ENCODE measurements at places on chromosomes 6 and 20.

GRCh38 chr6:138847884-138848283, 52.0 kb downstream of the ECT2L start:
- no peak for DNase-seq

DNA sequence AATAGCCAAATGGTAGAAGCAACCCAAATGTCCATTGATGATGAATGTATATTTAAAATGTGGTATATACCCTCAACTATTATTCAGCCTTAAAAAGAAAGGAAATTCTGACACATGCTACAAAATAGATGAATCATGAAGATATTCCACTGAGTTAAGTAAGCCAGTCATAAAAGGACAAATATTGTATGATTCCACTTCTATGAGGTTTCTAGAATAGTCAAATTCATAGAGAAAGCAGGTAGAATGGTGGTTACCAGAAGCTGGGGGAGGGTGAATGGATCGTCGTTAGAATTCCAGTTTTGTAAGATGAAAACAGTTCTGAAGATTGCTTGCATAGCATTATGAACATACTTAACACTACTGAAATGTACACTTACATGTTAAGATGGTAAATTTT, 214.3 kb upstream of the MYLIP start:
- no peak for DNase-seq

GRCh38 chr6:108810057-108810643, 38.1 kb upstream of the ARMC2 start:
- no peak for DNase-seq

DNA sequence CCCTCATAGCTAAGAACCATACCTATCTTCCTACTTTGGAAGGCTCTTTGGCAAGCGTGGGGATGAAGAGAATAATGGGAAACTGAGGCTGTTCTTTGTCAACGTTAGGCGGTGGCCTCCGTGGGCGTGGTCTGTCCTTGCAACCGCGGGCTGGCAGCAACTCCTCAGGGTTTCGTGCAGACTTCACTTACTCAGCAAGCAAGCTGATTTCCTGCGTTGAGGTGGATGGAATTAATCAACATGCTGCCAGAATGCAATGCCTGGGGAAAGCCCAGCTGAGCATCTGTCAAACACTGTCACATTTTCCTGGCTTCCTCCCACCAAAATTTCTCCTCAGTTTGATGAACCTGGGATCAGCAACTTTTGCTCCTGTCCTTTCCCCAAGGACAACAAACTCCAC, 9.2 kb upstream of the IL17F start:
- peak; percentile 43 for DNase-seq

DNA sequence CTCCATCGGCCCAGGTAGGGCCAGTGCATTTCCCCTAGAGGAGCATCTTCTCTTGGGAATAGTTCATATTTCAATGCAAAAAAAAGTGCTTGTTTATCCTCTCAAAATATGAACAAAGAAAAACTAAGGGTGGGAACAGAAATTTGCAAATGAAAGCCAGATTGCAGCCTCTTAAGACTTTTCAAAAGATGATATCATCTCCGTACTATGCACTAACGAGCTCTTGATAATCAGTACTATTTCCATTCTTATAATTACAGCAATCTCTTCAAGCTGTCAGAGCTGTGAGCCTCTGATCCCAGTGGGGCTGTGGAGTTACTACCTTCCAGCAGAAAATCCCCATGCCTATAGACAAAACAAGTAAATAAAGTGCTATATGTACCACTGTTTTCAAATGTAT, 77.1 kb downstream of the SOD2 start:
- no peak for DNase-seq

DNA sequence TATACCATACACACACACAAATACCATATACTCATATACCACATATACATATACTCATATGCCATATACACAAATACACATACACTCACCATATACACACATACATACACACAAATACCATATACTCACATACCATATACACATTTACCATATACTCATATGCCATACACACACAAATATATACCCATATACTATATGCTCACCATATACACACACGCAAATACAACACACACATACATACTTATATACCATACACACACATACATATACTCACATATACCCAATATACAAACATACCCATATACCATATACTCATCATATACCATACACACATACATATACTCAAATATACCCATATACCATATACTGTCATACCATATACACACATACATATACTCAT, 99.2 kb downstream of the ZMYND8 start:
- no peak for DNase-seq

GRCh38 chr6:14747881-14748520, 497.9 kb upstream of the JARID2 start:
- no peak for DNase-seq

- DNase-seq: no peak
These were observed 10.3 kb downstream of the NFKBIL1 start for GRCh38 chr6:31557443-31558317.

DNA sequence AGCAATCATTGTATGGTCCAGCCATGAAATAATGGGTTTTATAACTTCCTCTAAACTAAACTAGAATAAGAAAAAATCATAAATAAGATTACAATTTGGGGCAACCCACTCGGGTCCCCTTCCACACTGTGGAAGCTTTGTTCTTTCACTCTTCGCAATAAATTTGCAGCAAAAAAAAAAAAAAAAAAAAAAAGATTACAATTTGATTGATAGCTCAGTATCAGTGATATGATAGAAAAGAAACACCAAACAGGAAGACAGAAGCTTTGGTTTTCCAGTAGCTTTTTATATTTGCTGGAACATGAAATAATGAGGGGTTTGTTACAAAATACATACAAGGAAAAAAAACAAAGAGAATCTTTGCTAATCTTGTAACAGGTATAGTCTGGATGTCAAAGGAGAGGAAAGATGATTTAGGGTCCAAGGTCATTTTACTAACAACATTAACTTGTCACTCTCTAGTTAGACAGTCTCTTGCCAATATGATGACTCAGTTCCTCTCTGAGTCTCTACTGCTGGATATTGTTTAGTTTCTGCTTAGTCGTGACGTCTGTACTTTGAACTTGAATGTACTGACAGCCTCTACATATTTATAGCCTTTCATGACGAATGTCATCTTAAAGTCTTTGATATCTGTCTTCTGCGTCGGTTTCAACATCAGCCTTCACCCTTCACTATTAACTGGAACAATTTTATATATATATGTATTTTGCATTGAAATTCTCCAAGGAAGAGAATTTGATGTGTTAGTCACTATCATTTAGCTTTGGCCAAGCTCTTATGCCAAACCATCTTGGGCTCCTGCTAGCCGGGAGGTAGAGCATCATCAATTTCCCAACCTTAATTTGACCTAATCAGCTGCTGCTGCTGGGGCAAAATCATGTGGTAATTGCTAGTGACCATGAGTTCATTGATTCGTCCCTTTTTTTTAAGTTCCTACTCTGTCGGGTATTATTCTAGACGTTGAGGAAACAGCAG, 213.1 kb upstream of the STXBP5 start:
- no peak for DNase-seq

- peak; percentile 41 for DNase-seq
These were observed 631 bp downstream of the MDGA1 start for GRCh38 chr6:37696841-37697662.

DNA sequence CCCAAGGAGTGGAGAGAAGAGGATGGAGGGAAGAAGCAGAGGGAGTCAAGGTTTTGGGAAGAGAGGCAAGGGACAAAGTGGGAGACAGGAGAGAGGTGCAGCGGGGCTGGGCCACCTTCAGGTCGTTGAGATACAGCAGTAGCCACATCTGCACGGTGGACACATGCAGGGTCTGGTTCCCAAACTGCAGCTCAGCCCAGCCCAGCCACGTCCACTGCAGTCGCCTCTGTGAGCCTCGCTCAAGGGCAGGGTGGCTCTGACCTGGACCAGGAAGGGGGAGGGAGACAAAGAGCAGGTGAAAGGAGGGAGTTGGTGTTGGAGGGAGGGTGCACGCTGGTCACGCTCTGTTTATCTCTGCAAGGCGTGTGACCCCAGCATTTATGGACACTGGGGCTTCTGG, 14.9 kb downstream of the CUL7 start:
- no peak for DNase-seq

DNA sequence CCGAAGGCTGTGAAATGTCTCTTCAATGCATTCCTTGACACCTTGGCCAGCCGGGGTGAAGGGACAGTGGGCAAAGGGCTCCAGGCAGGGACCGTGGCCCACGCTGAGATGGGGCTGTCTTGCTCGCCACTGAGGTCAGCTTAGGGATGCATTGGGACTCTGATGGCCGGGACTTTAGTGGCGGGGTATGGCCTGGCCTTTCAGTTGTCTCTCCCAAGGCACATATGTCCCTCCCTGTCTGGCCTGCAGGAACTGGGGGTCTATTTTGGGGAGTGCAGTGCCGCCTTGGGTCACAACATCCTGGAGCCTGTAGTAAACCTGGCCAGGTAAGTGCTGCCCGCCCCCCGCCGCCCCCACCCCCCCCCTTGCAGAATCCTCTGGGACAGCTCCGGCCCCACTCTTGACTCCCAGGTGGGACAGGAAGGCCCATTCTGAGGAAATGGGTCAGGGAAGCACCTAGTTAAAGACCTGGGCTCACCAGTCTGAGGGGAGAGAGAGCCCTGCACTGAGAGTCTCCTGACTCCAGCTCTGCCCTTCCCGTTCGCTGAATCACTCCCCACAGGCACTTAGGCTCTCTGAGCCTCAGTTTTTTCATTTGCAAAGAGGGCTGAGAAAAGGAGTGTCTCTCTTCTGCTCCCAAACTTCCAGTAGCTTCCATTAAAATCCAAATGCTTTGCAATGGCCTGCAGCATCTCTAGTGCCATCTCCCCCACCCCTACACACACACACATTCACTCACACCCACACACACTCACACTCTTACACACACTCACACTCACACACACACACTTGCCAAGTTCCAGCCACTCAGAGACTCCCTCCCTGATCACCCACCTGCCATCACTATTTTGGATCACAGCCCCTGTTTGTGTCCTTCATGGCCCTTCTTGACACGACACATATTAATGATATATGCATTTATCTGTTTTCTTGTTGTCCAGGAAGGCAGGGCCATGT, 33.1 kb downstream of the RAB44 start:
- no peak for DNase-seq

DNA sequence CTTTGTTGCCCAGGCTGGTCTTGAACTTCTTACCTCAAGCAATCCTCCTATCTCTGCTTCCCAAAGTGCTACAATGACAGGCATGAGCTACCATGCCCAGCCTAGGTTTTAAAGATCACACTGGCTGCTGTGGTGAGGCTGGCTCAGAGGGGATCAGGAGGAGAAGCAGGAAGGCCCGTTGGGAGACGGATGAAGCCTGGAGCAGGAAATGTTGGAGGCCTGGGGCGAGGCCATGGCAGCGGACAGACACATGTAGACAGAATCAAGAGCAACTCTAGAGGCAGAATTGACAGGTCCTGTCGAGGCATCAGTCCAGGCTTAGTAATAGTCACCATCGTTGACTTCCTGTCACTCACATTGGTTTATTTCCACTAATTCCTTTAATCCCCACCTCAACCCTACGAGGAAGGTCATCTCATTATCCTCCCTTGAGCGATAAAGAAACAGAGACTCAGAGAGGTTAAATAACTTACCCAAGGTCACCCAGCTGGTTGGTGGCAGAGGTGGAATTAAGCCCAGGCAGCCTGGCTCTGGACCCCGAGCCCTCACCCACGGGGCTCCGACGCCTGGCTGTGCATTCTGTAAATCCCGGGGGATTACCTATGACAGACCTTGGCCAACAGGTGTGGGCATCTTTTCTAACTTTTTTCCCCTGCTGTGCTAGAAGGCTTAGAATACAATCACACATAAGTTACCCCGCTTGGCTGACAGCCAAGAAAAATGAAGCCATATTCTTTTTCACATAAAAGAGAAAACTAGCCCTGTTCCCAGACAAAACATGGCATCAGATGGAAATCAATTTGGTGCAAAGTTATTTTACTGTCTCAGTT, 113.4 kb downstream of the EYA2 start:
- DNase-seq: no peak

- DNase-seq: no peak
These were observed 23.4 kb downstream of the SCML4 start for GRCh38 chr6:107800564-107801164.

GRCh38 chr20:14334306-14334930, 3.0 kb downstream of the FLRT3 start:
- DNase-seq: peak; percentile 51

- DNase-seq: peak; percentile 73
These were observed at the start of gene SYNDIG1 for GRCh38 chr20:24469116-24469893. SYNDIG1 (plus strand) TSS chr20:24469629; CDS start chr20:24543098, 73,469 bp downstream.

- DNase-seq: no peak
These were observed 248.4 kb upstream of the IRAK1BP1 start for GRCh38 chr6:78618970-78619369.

DNA sequence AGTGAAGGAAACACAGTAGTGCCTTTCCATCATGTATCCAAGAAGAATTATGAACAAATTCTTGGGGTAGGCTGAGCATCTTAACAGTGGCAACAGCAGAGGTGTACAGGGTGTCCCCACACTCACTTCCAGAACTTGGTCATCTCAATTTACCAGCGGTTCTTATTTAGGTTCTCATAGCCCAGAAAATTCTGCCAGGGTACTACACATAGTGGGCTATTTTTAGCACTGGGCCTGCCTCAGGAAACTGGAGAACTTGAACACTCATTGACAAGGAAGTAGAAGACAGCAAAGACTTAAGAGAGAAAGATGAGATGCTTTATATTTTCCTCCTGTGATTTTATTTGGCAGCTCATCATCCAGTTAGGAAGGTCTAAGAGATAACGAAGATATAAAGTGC, 71.8 kb upstream of the PHIP start:
- no peak for DNase-seq

GRCh38 chr6:126356526-126356925, 16.6 kb downstream of the CENPW start:
- DNase-seq: no peak

DNA sequence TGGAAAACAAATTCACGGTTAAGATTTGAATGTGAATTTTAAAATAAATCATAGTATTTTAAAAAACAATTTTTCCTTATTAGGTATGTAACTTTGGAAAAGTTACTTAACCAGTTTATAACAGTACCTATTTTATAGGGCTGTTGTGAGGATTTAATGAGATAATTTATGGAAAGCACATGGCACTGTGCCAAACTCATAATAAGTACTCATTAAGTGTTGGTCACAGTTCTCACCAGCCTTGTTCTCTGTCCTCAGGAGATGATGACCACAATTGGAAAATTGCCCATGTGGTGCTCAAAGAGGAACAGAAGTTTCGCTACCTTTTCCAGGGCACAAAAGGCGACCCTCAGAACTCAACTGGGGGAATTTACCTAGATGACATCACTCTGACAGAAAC, 39.6 kb downstream of the MEP1A start:
- no peak for DNase-seq

DNA sequence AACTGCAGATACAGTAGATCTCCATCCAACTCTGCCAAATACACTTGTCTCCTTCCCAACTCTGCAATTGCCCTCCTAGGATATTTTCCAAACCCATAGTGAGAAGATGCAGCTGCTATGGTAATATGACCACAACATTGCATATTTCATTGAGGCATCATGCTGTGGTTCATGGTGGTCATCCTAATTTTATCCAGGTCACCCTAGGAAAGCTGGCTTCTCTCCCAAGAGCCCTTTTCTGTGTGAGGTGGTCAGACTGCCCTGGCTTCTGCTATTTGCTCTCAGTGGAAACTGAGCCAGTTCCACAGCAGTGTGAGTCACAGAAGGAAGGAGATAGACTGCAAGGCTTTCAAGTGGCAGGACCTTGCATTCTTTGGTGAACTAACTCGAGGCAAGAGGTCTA, 5.5 kb downstream of the OGFRL1 start:
- DNase-seq: no peak
